Liver (tissue), 10 donors: ENCODE measurements at places on chromosomes 3 and 15.

GRCh38 chr3:43489930-43490329 is 131.9 kb downstream of the ANO10 start:
- DNase-seq: no peak

- no peak for DNase-seq
Observed at GRCh38 chr15:35191783-35192182, 106.7 kb upstream of the NANOGP8 start.

GRCh38 chr3:11697701-11698100 is 54.0 kb upstream of the VGLL4 start:
- DNase-seq: no peak

DNA sequence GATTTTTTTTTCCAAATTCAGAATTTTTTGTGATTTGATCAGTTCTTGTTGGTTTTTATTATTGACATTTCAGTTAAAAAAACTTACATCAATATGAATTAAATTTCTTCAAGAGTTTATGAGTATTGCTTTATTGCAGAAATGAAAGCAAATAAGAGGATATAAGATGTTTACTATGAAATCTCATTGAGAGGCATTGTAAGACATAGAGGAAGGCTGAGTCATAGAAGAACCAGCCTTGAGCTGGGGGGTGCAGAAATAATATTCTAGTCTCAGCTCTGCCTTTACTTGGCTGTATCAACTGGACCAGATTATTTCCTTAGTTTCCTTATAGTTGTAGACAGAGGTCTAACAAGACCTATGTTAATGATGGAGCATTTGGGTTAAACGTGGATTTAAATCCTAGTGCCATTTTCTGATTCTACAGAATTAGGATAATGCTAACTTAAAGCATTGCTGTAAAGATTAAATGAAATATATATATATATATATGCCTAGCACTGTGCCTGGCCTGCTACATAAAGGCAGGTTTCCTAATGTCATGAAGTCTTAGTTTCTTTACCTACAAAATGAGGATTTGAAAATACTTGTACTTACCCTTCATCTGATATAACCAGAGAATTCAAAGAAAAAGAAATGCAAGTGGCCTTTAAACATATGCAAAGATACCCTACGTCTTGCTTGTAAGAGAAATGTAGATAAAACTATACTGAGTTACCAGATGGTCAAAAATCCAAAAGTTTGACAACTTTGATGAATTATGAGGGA is 7.3 kb downstream of the FAM98B start:
- no peak for DNase-seq

- no peak for DNase-seq
Observed at GRCh38 chr3:170044795-170045244, 7.0 kb downstream of the GPR160 start.

DNA sequence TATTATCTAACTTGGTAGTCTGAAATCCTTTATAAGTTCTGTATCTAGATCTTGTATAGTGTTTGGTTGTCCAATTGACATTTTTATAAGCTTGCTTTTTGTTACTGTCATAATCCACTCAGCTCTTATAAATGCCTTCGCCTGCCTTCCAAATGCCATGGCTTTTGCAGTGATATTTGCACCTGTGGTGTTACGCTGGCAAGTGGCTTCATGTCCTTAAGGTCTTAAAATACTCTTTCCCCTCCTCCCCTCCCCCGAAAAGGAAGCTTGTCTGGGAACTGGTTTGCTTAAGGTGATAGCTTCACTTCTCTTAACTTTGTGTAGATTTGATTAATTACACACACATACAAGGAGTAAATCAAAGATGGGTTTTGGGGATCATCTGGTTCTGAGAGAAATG is 62.0 kb downstream of the ABHD2 start:
- no peak for DNase-seq

DNA sequence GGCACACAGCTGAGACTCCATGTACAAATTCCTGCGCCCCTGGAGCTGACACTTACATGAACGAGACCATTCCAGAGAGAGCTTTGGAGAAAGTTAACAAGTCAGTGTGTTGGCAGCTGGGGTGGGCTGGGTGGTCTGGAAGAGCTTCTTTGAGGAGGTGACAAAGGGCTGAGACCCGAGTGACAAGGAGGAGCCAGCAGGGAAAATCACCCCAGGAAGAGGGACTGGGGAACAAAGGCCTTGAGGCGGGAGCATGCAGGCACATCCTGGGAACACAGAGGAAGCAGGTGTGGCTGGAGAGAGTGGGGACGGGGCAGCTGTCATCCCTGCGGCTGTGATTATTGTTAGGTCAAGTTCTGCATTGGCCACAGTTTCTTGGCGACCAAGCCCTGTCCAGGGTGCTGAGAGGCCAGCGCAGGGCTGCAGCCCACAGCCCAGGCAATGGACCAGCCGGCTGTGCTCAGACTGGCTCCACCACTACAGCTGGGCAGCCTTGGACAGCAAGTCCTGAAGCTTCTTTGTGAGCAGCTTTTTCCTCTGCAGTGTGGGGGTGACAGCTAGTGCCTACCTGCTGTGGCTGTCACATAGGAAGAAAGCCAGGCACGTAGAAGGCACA is 34.2 kb upstream of the PRR23E start:
- no peak for DNase-seq
